ENCODE measurements at places on chromosomes 12 and 14.

DNA sequence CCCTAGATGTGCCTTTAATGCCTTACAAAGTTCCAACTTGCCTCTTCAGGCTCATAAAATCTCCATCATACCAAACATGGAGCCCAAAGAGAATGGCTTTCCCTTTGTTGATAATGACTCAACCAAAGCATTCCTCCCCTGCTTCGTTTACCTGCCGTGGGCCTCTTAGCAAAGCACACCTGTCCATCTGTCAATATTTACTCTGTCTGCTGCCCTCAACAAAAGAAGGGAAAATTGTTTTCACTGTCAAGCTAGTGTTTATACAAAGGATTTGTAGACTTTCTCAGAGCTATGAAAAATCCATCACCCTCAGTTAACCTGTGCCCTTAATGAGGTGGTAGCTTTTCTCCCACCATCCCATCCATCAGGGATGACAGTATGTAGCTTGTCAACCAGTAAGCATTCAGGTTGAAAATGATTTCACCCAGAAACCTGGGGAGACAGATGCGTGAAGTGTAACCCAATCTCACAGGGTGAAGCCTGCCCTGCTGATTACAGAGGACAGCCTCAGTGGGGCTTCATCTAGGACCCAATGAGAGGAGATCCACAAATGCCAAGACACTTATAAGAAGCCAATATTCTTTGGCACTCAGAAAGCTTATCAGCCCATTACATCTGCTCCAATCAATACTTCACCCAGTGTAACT, 278.1 kb downstream of the NUAK1 start:
- no peak for DNase-seq

DNA sequence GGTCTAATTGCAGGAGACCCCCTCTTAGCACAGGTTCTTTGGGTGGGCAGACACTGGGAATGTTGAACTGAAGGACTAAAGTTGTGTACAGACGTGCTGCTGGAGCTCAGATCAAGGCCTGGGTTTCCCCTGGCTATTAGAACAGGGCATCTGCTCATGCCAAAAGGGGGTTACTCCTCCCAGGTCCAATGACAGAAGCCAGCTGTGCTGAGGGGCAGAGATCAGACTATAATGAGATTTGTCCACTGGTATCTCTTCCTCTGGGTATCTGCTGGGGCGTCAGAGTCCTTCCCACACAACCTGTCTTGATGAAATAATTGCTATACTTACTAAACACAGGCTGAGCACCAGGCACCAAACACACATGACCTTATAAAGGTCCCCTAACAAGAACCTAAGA, 42.6 kb downstream of the LTBP2 start:
- no peak for DNase-seq

GRCh38 chr12:62731055-62731820, 203.7 kb downstream of the PPM1H start:
- DNase-seq: no peak

DNA sequence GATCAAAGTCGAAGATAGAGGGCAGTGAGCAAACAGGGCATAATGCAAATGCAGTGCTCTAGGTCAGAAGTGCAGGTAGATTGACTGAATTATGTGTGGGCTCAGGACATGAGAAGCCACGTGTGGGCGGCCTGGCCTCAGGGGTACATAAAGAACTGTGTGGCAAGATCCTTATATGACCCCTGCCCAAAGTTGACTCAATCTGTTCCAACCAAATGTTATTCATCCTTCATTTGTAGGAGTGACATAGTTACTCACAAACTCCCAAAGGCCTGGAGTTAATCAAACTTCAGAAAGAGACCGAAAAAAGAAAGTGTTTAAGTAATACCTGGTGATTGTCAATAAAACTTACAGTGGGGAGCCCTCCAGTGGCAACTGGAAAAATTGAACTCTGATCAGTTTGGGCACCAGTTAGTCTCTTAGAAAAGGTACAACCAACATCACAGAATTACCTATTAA, 150.4 kb upstream of the FAR2 start:
- DNase-seq: no peak

GRCh38 chr12:105013892-105014291, 27.8 kb downstream of the NOPCHAP1 start:
- DNase-seq: no peak

GRCh38 chr14:104343690-104344640, 205.6 kb downstream of the KIF26A start:
- no peak for DNase-seq

DNA sequence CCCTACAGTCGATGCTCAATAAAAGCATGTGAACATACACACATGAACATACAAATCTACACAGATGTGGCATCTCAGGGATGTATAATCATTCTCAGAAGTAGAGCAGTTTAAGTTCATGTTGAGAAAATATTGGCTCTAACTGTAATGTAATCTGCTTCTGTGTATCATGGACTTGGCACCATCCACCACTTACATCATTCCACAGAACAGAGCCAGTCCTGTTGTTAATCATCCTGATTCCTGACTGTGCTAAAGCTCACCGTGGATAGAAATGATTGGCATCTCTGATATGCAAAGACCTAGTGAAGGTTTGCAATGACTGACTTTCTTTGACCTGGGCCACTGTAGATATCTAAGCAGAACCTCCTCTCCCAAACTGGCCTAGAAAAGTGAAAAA, 1141.3 kb downstream of the BCL11B start:
- DNase-seq: no peak

- DNase-seq: no peak
Observed at GRCh38 chr12:127550271-127550670, 716.7 kb upstream of the TMEM132C start.

DNA sequence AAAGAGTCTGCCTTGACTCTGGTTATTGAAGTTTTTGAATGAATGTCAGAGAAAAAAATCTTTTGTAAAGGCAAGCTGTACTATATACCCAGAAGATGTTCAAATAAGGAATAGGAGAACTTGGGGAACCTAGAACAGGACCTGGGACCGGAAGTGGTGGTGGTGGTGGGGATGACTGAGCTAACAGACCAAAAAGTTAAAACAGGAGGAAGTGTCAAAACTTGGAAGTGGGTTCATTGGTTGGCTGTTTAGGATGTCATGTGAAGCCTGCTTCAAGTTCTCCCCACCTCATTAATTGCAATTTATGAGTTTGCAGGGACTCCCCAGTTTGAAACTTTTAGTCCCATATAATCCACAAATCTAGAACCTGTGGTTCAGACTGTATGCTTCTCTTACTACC, 26.2 kb downstream of the PLXNC1 start:
- DNase-seq: no peak

GRCh38 chr14:53953828-53954550, 2.6 kb downstream of the BMP4 start:
- no peak for DNase-seq

DNA sequence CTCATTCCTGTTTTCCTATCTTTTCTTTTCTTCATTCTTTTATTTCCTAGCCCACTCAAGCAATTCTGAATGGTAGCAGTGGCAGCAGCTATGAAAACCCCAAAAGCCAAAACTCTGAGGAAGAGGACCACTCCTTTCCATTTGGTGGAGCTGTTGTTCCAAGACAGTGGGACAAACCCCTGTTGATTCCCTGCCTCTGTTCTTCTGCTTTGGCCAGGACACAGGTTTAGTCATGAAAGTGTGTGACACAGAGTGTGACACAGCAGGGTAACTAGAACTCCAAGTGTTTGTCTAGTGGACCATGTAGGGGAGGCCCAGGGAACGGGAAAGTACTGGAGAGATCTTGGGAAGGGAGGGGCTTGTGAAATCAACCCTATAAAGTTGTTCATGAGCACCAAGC, 71.1 kb downstream of the PTCSC3 start:
- no peak for DNase-seq

- DNase-seq: no peak
Observed at GRCh38 chr12:18284386-18284785, 23.1 kb downstream of the PIK3C2G start.

DNA sequence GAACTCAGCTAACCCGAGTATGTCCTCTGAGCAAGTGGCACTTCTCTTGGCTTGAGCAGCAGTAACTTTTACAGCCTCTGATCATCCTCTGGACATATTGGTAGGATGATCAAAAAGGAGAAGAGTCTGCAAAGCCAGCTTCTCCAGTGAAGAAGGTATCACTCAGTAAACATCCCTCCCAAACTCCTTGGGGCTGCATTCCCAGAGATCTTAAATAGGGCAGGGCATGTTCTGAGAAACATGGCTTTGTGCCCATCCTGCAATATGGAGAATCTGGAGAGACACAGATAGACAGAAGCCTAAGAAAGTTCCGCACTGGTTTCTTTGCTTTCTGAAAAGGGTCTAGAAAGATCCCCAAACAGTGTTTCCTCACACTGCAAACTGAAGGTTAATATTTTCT, 65.4 kb downstream of the RBM19 start:
- no peak for DNase-seq

DNA sequence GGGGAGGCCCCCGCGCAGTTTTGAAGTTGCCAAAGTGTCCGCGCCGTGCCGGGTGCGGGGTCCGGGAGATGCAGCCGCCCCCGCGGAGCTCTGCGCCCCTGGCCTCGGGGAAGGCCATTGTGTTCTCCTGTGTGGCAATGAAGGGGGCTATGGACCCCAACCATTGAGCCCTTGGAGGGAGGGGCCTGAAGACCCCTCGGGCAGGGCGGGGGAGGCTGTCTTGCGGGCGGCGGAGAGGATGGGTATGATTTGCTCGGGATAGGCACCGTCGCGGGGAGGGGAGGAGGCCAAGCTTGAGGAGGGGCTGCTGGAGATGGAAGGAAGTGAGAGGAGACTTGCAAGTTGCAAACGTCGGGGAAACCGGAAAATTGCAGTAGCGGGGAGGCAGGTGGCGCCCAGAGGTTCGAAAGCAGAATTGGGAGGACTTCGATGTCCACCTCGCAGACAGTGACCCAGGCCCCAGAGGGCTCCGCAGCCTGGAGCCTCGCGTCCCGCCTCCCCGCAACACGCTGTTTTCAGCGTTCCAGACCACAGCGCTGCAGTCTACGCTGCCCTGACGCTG, 25.4 kb downstream of the BCL11B start:
- no peak for DNase-seq

DNA sequence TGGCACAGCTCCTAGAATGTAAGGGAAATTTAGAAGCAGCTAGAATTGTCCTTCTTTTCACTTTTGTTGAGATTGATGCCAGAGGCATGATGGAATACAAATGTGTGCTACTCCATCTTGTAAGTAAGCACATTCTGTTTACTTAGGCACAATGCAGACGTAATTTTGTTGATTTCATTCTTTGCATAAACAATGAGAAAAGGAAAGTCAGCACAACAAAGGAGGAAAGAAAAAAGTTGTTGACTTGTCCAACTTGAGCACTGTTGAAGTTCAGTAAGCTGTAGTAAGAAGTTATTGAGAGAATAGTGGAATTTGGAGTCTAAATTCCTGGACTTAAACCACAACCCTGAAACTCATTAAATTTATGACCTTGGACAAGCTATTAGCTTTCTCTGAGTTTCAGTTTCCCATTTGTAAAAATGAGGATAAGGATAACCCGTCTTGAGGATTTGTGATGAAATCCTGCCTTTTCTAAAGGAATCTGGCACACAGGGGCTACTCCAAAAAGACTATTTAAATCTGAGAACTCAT, 19.4 kb upstream of the CNTN1 start:
- DNase-seq: no peak

DNA sequence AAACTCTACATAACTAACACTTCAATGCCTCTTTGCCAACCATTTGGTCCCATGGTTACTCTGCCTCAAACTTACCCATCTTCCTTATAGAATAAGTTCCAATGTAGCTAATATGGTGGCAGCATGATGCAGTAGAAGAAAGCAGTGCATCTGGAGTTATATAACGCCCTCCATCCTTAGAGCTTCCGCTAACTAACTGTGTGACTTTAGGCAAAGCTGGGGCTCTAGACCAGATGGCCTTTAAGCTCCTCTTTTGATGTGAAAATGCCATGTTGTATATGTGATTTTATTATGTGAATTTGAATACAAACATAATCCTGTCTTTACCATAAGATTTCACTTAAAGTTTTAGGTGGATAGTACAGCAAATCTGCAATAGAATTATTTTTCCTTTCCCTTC, 6.1 kb downstream of the ABCD2 start:
- DNase-seq: no peak

DNA sequence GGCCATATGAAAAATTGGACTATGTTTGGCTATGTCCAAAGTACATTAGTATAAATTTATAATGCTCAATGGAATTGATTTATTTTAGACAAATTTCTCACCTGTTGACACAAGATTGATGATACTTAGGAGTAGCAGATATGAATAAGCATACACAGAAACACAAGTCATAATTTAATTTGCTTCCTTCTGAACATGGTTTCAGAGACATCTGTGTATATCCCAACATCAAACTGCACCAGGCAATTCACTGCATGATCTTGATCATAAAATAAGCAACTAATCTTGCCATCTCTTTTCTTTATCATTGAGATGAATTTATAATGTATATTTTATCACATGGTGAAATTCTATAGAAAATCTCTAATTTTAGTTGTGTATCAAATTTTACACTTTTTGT, 3.8 kb downstream of the CLECL1 start:
- DNase-seq: no peak

GRCh38 chr12:105854071-105854470, 284.7 kb downstream of the NUAK1 start:
- DNase-seq: no peak

- no peak for DNase-seq
Observed at GRCh38 chr12:106084014-106084671, 54.6 kb downstream of the NUAK1 start.

DNA sequence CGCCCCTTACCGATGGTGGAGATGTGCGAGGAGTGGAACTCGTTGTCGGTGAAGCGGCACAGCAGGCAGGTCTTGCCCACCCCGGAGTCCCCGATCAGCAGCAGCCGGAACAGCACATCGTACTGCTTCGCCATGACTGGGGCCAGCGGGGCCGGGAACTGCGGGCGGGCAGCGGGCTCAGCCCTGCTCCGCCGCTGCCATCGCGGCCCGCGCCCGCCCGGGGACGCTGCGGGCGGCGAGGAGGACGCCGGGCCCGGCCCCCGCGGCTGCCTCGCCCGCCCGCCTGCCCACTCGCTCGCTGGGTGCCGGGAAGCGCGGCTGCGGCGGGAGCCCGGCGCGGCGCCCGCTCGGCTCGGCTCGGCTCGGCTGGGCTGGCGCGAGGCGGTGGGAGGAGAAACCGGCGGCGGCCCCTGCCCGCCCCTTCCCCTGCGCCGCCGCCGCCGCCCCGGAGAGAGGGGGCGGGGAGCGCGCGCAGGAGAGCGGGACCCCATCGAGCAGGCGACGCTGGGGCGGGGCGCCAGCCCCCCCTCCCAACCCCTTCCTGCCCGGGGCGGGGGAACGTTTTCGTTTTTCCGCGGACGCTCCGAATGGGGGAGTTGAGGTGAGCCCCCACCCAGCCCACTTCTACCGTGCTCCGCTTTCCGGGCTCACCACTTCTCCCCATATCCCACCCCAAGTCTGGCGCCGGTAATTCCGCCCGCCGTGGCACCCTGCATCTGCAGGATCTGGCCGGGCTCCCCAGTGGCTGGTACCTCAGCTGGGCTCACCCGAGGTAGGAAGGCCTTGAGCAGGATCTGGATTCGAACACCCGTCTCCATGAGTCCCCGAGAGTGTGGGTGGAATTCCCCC, at the start of gene RAB15:
TSS of gene RAB15 (minus strand) at position 394 of the 849 bp plus-strand sequence. CDS start at position 134, 260 bp downstream.
- DNase-seq: peak; percentile 14

- DNase-seq: no peak
Observed at GRCh38 chr12:129559776-129560175, 344.0 kb downstream of the TMEM132D start.

- DNase-seq: no peak
Observed at GRCh38 chr14:58501214-58501816, 73.8 kb downstream of the KIAA0586 start.

All from stimulated activated naive CD4-positive, alpha-beta T cell (primary cell).